ENCODE measurements at places on chromosomes 1 and 21.

DNA sequence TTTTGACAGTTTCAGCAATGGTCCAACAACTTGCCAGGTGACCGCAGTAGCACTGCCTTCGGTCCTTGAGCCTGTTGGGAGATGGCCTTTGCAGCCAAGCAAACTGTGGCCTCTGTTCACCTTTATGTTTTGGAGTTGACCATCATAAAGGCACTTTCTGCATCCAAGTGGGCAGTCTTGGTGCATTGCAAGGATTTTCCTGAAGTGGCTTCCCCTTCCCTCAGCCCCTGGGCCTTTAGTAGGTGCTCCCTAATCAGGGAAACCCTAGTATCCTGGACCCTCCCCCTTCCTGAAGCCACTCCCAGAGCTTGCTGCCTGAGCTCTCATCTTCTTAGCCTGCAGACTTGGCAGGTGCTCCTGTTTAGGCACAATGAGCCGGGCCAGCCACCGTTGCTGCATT, 140.2 kb downstream of the TRABD2B start:
- DNase-seq: no peak

DNA sequence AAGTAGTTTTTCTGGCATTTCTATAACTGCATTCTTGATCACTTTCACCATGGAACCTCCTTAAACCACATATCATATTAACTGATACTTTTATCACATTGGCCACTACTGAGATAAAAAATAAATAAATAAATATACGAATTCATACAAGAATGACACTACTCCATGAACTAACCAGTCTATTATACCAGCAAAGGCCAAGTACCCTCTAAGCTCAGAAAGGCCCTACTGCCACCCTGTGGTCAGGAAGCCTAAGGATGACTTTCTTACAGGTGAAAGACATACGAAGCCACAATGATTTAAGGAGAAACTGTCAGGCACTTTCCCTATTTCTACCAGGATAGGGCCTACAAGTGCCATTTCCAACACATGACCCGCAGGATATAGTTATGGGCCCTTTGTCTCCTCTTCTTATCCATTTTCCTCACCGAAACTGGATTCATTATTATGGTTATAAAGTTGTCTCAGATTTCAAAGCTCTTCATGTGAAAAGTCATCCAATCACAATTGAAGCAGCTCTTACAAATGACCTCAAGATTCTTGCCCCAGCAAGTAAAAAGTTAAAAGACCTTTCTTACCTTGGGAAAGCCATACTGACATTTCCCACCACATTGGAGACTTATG, 23.9 kb downstream of the DNAJC8 start:
- DNase-seq: peak; percentile 37

DNA sequence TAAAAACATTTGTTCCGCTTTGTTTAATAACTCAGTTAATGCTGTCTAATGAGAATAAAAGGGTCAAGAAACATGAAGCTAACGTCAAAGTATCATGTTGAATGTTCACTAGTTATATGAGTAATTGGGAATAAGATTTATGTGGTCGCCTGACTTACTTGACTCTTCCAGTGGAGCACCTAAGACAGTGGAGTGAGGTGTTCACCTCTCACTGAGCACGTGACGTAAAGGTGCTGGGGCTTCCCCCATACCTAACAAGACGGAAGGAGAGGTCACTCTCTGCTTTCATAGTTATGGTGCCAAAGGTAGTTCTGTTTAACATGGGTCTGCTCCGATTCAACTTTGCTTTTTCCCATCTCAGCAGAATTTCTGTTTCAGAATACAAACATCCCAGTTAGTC, 686 bp downstream of the KMO start:
- no peak for DNase-seq

DNA sequence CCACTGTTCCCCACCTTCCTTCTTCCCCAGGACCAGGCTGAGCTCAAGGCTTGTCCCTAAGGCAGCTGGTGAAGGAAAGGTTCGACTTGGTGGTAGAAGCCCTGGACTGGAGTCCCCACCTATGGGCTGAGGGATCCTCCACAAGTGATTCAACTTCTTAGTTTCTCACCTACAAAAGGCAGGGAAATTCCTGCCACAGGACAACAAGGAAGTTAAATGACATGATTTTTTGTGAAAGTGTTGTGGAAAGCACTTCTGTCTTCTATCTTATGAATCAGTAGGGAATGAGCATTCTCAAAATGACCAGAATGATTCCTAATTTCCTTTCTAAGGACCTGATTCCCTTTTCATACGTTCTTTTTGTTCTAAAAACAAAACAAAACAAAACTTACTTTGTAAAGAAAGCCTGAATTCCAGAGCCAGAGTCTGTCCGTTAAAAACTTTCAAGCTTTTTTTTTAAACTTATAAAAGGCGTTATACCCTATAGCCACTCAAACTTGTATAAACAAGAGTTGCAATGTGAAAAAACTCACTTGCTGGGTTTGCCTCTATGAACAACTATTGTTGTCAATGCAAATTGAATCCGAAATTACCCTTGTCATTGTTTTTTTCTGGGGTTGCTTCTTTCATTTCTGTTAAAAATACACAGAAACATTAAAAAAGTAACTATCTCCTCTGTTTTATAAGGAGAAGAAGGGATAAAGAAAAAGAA, 12.2 kb downstream of the KCNJ15 start:
- DNase-seq: no peak

DNA sequence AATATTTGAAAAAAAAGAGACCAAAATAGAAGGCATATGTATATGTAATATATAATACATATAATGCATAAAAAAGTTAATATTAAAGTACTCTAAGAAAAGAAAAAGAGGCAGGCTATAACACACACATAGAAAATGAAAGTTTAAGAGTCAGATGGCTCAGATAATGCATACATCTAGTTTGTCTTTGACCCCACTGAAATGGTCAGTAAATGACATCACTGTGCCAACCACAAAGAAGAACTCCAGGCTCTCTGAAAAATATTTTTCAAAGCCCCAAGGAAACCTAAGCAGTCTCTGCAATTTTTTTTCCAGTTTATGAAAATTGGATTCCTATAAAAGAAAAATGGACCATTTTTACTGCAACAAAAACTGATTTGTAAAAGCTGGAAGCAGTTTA, 55.4 kb upstream of the SCYL3 start:
- no peak for DNase-seq

DNA sequence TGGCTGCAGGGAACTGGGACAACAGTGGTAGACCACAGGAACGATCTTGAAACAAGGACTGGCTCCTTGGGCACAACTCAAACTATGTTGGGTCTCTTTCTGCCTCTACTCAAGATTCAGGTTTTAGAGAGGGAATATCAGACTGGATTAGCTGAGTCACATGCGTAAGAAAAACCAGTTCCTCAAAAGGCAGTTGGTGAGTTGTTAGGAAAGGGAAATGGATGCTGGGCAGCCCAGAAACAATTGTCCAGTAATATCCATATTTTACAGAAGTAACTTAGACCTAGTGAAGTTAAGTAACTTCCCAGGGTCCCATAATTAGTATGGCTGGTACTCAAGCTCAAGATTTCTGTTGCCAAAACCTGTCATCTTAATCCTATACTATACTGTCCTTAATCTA, 27.0 kb upstream of the TMEM39B start:
- DNase-seq: no peak

- no peak for DNase-seq
Observed at GRCh38 chr1:5001466-5001865, 347.1 kb downstream of the AJAP1 start.

Measured in foreskin fibroblast (primary cell).